ENCODE measurements at places on chromosomes 13 and 19. TPM values are rescaled to one million over a fixed set of nuclear protein-coding genes. Genes with fewer than 3 reads are reported as not detected.

SGCG gene
- total RNA-seq: 0.74 TPM

UBE2L5 gene
- total RNA-seq: not detected

CGB1 gene
- not detected for total RNA-seq

RPS19 gene
- total RNA-seq: 776 TPM

PALM3 gene
- 4.9 TPM for total RNA-seq

LYPD3 gene
- 0.49 TPM for total RNA-seq

ZNF471 gene
- total RNA-seq: 17.0 TPM

CYP4F3 gene
- 0.25 TPM for total RNA-seq

BCKDHA gene
- total RNA-seq: 27.5 TPM

SULT2B1 gene
- not detected for total RNA-seq

CYP4F8 gene
- not detected for total RNA-seq

LILRB3 gene
- total RNA-seq: not detected

SSC5D gene
- total RNA-seq: 0.25 TPM

CRLF1 gene
- total RNA-seq: 3.9 TPM

GJB2 gene
- 4.4 TPM for total RNA-seq

CEACAM8 gene
- 0.25 TPM for total RNA-seq

NLRP12 gene
- 0.25 TPM for total RNA-seq

FBXW9 gene
- 7.4 TPM for total RNA-seq

PSG6 gene
- not detected for total RNA-seq

CFAP97D2 gene
- not detected for total RNA-seq

SHD gene
- total RNA-seq: 2.2 TPM

IGFL3 gene
- total RNA-seq: not detected

NHLRC3 gene
- total RNA-seq: 29.3 TPM

CCL25 gene
- total RNA-seq: 0.25 TPM

SLITRK1 gene
- total RNA-seq: 30.7 TPM

COL5A3 gene
- total RNA-seq: 1.7 TPM

RFX1 gene
- 2.7 TPM for total RNA-seq

CYP4F2 gene
- not detected for total RNA-seq

S1PR5 gene
- under 0.01 TPM for total RNA-seq

FARSA gene
- total RNA-seq: 53.1 TPM

IQCN gene
- total RNA-seq: 0.49 TPM

PBX4 gene
- 8.6 TPM for total RNA-seq

ZNF473 gene
- 9.1 TPM for total RNA-seq

ZNF382 gene
- total RNA-seq: 69.3 TPM

PCSK4 gene
- 2.2 TPM for total RNA-seq

KATNAL1 gene
- 47.9 TPM for total RNA-seq

KCNJ14 gene
- 1.2 TPM for total RNA-seq

C19orf44 gene
- 4.4 TPM for total RNA-seq

LYPD5 gene
- total RNA-seq: 2.7 TPM

ZNF480 gene
- total RNA-seq: 11.1 TPM

All from temporal lobe (tissue), 4 donors.